ENCODE measurements at places on chromosomes 7 and 10. TPM values are rescaled to one million over a fixed set of nuclear protein-coding genes. Genes with fewer than 3 reads are reported as not detected.
A peak's percentile ranks its signal among the peaks of the same experiment; 100 is the strongest.

GRCh38 chr10:76395251-76395650, 963.8 kb downstream of the LRMDA start:
- H3K36me3 ChIP-seq = no peaks in the 10 kb centered on the region
- H3K4me3 ChIP-seq = no peak overlapping the region
- no peaks in the 10 kb centered on the region for H3K4me1 ChIP-seq
- no peak overlapping the region for H3K27ac ChIP-seq
- H3K27me3 ChIP-seq = no peaks in the 10 kb centered on the region

DNA sequence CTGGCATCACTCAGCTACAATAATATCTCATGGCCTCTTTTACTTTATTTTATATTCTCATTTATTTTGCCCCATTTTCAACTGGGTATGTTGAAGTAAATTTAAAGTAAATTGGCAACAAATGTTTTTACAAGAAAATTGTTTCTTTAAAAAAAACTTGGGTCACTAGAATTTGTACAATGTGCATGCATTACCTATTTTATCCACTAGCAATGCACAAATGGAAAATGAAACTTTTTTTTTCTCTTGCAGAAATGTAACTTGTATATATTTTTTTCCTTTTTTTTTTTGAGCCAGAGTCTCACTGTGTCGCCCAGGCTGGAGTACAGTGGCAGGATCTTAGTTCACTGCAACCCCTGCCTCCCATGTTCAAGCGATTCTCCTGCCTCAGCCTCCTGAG, 10.3 kb upstream of the H2AZ2 start:
- H3K4me1 ChIP-seq = no peaks in the 10 kb centered on the region
- no peak overlapping the region for H3K4me3 ChIP-seq
- DNase-seq = no peak
- H3K36me3 ChIP-seq = no peaks in the 10 kb centered on the region

- H3K27ac ChIP-seq = no peak overlapping the region
- H3K4me3 ChIP-seq = no peak overlapping the region
- H3K27me3 ChIP-seq = no peaks in the 10 kb centered on the region
- H3K36me3 ChIP-seq = no peaks in the 10 kb centered on the region
- H3K4me1 ChIP-seq = no peaks in the 10 kb centered on the region
These were observed 139.4 kb upstream of the SHH start for GRCh38 chr7:155951554-155952158.

GRCh38 chr7:130822642-130823041, 88.6 kb upstream of the KLF14 start:
- H3K4me1 ChIP-seq = no peaks in the 10 kb centered on the region
- no peaks in the 10 kb centered on the region for H3K36me3 ChIP-seq
- no peaks in the 10 kb centered on the region for H3K27me3 ChIP-seq
- H3K27ac ChIP-seq = no peak overlapping the region

DNA sequence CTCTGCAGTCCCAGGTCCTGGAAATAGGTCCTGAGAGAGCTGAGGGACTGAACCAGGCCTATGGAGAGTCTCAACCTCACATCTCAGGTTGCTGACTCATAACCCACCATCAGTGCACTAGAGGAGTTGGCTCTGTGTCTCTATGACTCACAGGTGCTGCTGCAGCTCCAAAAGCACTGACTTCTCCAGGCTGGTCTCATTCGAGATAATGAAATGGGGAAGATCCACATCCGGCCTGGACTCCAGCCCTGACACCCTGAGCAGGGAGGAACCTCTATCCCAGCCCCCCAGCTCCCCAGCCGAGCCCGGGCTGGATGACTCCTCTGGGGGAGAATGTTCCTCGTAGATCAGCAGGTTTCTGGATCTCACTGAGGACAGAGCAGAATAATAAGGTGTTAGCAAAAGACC, 35.5 kb upstream of the DGKI start:
- H3K27ac ChIP-seq = peak overlapping the region; percentile 38
- no peaks in the 10 kb centered on the region for H3K27me3 ChIP-seq
- peaks cover 61% of the 10 kb centered on the region for H3K36me3 ChIP-seq
- H3K4me1 ChIP-seq = peaks cover 4% of the 10 kb centered on the region
- no peak for DNase-seq
- no peak overlapping the region for H3K4me3 ChIP-seq

- no peak for DNase-seq
- no peak overlapping the region for H3K4me3 ChIP-seq
- no peaks in the 10 kb centered on the region for H3K27me3 ChIP-seq
- no peaks in the 10 kb centered on the region for H3K36me3 ChIP-seq
These were observed 84.2 kb downstream of the SEMA3A start for GRCh38 chr7:84110400-84110799.

DNA sequence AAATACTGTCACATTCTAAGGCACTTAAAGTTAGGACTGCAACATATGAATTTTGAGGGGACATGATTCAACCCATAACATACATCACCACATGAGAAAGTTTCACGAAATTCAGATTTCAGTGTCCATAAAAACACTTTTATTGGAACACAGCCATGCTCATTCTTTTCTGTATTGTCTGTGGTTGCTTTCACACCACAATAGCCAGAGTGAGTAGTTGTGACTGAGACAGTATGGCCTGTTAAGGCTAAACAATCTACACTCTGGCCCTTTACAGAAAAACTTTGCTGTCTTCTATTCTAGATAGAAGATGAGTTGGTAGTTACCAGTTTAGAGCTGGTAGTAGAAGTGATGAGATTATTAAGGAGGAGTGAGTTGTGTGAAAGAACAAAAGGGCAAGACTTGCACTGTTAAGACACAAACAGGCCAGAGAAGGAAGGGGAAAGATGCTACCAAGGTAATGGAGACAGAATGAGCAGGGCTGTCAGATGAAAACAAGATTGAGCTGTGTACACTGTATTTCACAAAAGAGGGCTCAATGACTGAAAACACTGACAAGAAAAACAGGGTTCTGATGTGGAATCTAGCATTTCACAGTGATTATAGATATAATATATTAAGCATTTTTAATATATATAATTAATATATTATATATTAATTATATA, 108.6 kb downstream of the PPP1R3A start:
- H3K36me3 ChIP-seq = no peaks in the 10 kb centered on the region

GRCh38 chr7:85102813-85103350, 84.0 kb downstream of the SEMA3D start:
- H3K36me3 ChIP-seq = no peaks in the 10 kb centered on the region
- H3K4me1 ChIP-seq = no peaks in the 10 kb centered on the region
- no peak for DNase-seq
- H3K27me3 ChIP-seq = no peaks in the 10 kb centered on the region
- no peak overlapping the region for H3K4me3 ChIP-seq
- H3K27ac ChIP-seq = no peak overlapping the region

DNA sequence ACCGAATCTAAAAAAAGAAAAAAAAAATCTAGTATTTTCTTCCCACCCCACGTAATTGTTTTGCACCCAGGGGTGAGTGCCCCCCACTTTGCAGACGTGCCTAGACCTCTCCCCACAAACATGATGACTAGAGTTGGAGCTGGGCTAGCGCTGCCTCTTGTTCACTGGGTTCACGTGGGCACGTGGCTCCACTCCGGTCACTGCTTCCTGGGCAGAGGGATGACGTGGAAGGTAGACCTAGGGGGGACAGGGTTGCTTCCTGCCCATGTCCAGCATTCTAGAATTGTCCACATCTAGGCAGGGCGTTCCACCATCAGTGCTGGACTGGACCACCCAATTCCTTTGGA, 861 bp upstream of the LIMK1 start:
- no peaks in the 10 kb centered on the region for H3K36me3 ChIP-seq
- H3K4me1 ChIP-seq = peaks cover 21% of the 10 kb centered on the region
- no peak overlapping the region for H3K4me3 ChIP-seq
- no peak for DNase-seq
- no peak overlapping the region for H3K27ac ChIP-seq

GRCh38 chr10:12730809-12731519, 270.5 kb downstream of the CCDC3 start:
- no peaks in the 10 kb centered on the region for H3K4me1 ChIP-seq
- peak overlapping the region; percentile 20 for H3K4me3 ChIP-seq
- DNase-seq = no peak
- H3K27me3 ChIP-seq = no peaks in the 10 kb centered on the region
- H3K27ac ChIP-seq = no peak overlapping the region

- DNase-seq = no peak
- no peaks in the 10 kb centered on the region for H3K27me3 ChIP-seq
- no peak overlapping the region for H3K4me3 ChIP-seq
- H3K27ac ChIP-seq = no peak overlapping the region
These were observed 148.0 kb upstream of the INSYN2A start for GRCh38 chr10:127344346-127344745.

DNA sequence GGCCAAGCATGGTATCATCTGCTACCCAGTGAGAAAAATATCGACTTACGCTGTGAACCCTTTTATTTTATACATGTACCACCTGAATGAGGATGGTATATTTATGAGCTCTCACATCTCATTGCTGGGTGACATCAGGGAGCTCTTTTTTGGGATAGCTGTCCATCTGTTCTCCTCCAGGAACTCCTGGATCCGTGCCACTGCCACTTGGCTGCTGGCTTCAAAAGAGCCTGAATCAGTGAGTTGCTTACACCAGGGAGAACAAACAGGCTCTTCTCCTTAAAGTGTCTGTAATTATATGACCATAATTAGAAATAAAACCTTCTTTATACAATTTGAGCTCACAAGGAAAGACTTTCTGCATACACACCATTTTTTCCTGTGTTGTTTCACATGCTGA, 106.2 kb downstream of the KAT6B start:
- no peak overlapping the region for H3K4me3 ChIP-seq
- DNase-seq = peak; percentile 73
- peak overlapping the region; percentile 25 for H3K27ac ChIP-seq
- H3K4me1 ChIP-seq = peaks cover 54% of the 10 kb centered on the region

DNA sequence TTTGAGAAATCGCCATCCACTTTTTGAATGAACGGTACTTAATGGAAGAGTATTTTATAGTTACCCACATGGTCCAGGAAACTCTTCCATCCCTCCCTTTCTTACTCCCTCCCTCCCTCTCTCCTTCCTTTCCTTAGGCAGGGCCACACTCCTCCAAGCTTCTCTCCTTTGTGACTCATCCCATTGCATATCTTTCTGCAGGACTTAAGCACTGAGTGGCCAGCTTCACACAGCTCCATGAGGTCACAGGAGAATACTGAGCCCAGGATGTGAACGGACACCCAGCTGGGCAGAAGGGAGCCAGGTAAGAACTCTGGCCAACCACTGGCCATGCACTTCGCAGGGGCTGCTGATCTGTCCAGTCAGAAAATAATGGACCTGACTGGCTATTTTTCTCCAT, 189.7 kb upstream of the ADCY1 start:
- no peak overlapping the region for H3K4me3 ChIP-seq
- no peak overlapping the region for H3K27ac ChIP-seq
- H3K4me1 ChIP-seq = no peaks in the 10 kb centered on the region
- DNase-seq = no peak
- H3K27me3 ChIP-seq = no peaks in the 10 kb centered on the region

DNA sequence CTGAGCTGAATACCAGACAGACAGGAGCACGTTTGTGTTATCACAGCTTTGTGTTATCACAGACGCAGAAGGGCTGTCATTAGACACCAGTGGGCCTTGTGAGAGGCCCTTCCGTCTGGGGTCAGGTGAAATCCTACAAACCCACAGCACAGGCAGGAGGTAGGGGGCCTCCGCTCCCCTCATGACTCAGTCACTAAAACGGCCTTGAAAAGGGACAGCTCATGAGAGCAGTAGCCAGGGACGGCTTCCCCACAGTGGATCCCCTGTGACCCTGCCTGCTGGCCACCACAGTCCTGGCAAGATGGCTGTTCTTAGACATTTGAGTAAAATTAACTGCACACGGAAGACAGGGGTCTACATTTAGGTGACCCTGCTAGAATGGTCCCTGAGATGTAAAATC, 215.8 kb upstream of the PPP2R2D start:
- no peaks in the 10 kb centered on the region for H3K4me1 ChIP-seq
- no peaks in the 10 kb centered on the region for H3K36me3 ChIP-seq
- no peak overlapping the region for H3K27ac ChIP-seq
- H3K4me3 ChIP-seq = no peak overlapping the region
- no peak for DNase-seq

DNA sequence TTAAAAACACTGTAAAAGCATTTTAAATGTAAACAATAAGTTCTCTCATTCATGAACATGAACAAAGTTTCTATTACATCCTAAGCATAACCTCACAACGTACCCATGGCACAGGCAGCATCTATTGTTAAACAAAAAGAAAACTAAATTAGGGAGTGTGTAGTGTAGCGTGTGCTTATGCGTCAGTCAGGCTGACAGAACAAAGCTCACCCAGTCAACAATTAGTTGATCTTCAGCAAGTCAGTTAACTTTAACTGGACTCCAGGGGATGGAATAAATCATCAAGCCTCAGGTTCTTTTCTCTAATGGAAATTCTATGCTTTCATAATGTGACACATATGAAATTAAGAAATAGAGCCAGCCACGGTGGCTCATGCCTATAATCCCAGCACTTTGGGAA, 91.6 kb upstream of the ODAD2 start:
- H3K27me3 ChIP-seq = no peaks in the 10 kb centered on the region
- no peak overlapping the region for H3K27ac ChIP-seq
- no peaks in the 10 kb centered on the region for H3K4me1 ChIP-seq
- no peak for DNase-seq
- H3K4me3 ChIP-seq = no peak overlapping the region

DNA sequence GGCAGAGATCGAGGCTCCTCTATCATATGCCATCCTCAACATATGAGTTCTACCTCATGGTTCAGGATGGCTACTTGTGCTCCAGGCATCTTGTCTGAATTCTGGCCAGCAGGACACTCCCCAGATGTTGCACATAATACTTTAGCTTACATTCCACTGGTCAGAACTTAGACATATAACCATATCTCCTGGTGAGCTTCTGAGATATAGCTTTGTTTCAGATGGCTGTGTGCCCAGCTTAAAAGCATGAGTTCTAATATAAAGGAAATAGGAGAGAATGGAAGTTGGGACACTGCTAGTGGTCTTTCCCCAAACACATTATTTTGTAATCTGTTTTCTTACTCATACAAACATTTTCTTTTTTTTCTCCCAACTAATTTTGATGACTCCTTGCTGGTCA, 50.8 kb upstream of the IFRD1 start:
- no peak overlapping the region for H3K27ac ChIP-seq
- no peaks in the 10 kb centered on the region for H3K27me3 ChIP-seq
- H3K4me3 ChIP-seq = no peak overlapping the region
- no peaks in the 10 kb centered on the region for H3K4me1 ChIP-seq

Gene DDX50
- 18.3 TPM for total RNA-seq

Gene LIPK
- total RNA-seq = not detected

Gene CALHM3
- total RNA-seq = not detected

Gene POR
- 67.6 TPM for total RNA-seq

Gene HSPA12A
- 9.5 TPM for total RNA-seq

Gene ADRB1
- total RNA-seq = 36.0 TPM

Gene PIK3AP1
- total RNA-seq = 4.4 TPM

Gene ACTR3C
- 3.1 TPM for total RNA-seq

Gene NCF1
- 1.2 TPM for total RNA-seq

All from heart right ventricle (tissue), 16 donors.